ENCODE measurements at places on chromosomes 1 and 21. TPM values are rescaled to one million over a fixed set of nuclear protein-coding genes. Genes with fewer than 3 reads are reported as not detected.

- H3K27ac ChIP-seq = no peak overlapping the region
- H3K27me3 ChIP-seq = no peaks in the 10 kb centered on the region
- no peaks in the 10 kb centered on the region for H3K4me1 ChIP-seq
- H3K4me3 ChIP-seq = no peak overlapping the region
- no peaks in the 10 kb centered on the region for H3K36me3 ChIP-seq
Measured at GRCh38 chr1:175918364-175918801, 175.0 kb upstream of the TNR start.

GRCh38 chr1:195897076-195897475, 711.2 kb downstream of the KCNT2 start:
- no peak overlapping the region for H3K27ac ChIP-seq
- no peak overlapping the region for H3K4me3 ChIP-seq
- no peaks in the 10 kb centered on the region for H3K27me3 ChIP-seq
- no peak for DNase-seq
- H3K4me1 ChIP-seq = no peaks in the 10 kb centered on the region

GRCh38 chr1:151908228-151908691, 1.1 kb downstream of the THEM4 start:
- no peak overlapping the region for H3K27ac ChIP-seq
- DNase-seq = peak; percentile 38
- H3K27me3 ChIP-seq = no peaks in the 10 kb centered on the region
- H3K4me3 ChIP-seq = peak overlapping the region; percentile 95

DNA sequence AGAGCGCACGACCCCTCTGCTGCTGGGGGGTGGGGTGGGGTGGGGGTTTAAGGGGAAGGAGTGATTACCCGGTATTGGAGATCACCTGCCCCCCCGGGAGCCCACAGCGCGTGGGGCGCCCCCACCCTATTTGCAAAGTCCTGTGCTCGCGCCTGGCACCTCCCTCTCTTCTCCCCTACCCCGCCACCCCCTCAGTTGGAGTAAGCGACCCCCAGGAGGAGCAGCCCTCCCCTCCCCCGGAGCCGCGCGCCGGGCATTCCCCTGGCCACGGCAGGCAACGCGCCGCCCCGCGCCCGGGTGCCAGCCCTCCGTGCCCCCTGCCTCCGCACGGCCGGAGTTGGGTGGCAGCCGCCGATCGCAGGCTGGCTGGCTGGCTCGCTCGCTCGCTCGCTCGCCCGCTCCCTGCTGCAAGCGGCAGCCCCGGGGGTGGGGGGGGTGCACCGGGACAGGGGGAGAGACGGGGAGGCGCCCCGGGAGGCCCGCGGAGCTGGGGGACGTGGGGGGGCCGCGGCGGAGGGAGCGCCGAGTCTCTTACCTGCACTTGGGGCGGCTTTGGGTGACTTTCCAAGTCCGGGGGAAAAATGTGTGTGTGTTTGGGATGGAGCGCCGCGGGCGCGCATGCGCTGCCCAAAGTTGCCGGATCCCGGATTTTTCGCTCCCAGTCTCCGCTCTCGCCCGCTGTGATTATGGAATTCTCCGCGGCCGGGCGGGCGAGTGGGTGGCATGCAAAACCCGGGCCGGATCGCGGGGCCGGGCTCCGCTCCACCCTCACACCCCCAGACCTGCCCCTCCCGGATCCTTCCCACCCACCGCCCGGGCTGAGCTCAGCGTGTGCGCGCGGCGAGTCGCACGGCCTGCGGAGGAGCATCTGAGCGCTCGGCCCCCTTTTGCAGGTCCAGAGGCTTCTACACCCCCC, at the start of gene CASZ1:
Gene CASZ1, minus strand, starts transcription at position 618 of the 916 bp plus-strand sequence. CDS start 102,757 bp downstream, outside the sequence.
- H3K27me3 ChIP-seq = peaks cover 37% of the 10 kb centered on the region
- DNase-seq = peak; percentile 91
- H3K27ac ChIP-seq = no peak within 1 kb of the TSS

DNA sequence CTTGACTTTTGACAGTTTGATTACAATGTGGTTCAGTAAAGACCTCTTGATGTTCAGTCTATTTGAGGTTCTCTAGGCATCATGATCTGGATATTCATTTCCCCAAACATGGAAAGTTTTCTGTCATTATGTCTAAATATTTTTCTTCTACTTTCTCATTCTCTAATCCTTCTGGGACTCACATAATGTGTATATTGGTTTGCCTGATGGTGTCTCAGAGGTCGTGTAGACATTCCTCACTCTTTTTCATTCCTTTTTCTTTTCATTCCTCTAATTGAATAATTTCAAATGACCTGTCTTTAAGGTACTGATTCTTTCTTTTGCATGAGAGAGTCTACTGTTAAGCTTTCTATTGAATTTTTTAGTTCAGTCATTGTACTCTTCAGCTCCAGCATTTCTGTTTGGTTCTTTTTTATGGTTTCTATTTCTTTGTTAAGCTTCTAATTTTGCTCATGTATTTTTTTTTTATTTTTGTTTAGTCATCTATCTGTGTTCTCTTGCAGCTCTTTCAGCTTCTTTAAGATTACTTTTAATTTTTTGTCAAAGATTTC, 158.4 kb downstream of the GDAP2 start:
- H3K27me3 ChIP-seq = no peaks in the 10 kb centered on the region
- DNase-seq = no peak
- H3K4me1 ChIP-seq = no peaks in the 10 kb centered on the region

- DNase-seq = no peak
- no peak overlapping the region for H3K4me3 ChIP-seq
- no peak overlapping the region for H3K27ac ChIP-seq
- no peaks in the 10 kb centered on the region for H3K36me3 ChIP-seq
- H3K27me3 ChIP-seq = no peaks in the 10 kb centered on the region
Measured at GRCh38 chr1:29838738-29839320, 602.5 kb downstream of the PTPRU start.

DNA sequence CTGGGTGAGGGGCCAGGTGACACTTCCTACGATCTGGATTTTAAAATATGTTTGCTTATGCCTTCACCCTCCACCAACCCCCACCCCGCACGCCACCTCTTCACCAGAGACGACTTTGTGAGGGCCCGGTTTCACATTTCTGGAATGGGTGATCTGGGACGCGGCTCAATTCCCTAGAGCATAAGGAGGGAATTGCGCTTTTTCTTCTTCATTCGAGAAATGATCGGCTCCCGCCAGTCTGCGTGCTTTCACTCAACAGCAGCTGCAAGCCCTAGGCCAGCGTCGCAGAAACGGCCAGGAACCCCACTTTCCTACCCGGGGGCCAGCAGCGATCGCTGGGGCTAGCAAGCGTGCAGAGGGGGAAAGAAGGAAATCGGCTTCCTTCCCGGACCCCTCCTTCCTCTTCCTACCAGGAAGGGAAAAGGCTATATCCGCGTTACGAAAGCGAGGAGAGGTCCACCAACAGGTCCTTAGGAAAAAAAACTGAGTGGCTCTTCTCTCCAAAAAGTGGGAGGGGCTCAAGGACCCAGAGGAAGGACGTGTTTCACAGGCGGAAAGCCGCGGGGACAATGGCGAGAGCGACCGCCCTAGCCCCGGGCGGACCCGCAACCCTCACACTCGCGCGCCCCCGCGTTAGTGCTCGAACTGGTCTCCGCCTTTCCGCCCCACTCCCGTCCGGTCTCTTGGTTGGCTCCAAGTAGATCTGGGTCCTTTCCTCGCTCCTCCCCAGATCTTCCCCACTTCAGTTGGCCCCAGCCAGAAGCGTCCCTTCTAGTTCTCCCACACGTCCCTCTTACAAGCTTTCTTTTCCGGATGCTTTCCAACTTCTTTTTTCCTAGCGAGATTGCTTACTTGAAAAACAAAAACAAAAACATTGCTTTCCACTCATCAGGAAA, 1.1 kb upstream of the ADAMTS1 start:
- H3K27ac ChIP-seq = peak overlapping the region; percentile 96
- DNase-seq = peak; percentile 86
- H3K4me1 ChIP-seq = peaks cover 2% of the 10 kb centered on the region
- H3K4me3 ChIP-seq = peak overlapping the region; percentile 76
- peaks cover 7% of the 10 kb centered on the region for H3K36me3 ChIP-seq

DNA sequence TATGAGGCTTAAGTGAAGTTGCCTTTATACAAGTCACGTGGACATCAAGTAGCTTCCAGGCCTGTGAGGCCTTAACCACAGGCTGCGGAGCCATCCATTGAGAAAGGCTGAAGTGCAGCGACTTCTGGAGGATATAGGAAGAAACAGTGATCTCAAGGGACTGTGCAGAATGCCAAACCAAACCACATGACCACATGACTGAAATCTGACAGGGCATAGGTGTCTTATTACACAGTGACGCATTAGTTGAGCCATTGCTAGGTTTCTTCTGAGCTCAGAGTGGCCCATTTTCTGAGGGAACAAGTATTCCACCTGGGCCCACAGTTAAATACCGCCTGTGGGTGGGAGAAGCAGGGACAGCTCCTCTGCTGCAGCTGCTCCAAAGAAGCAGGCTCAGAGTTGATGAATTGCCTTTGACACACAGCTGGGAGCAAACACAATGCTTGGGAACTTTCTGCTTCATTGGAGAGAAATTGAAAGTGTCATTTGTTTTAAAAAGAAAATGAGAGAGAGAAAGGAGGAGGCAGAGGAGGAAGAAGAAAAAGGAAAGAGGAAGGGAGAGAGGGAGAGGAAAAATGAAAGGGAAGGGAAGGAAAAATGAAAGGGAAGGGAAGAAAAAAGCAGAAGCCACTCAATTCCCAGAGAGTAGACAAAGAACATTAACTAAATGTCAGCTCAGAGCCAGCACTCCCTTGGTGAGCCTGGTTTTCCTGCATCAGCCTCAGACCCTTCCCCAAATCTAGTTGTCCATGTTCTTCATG, 94.4 kb downstream of the COLGALT2 start:
- H3K4me3 ChIP-seq = no peak overlapping the region
- peaks cover 2% of the 10 kb centered on the region for H3K4me1 ChIP-seq
- no peak overlapping the region for H3K27ac ChIP-seq
- H3K27me3 ChIP-seq = no peaks in the 10 kb centered on the region
- no peaks in the 10 kb centered on the region for H3K36me3 ChIP-seq
- DNase-seq = peak; percentile 99

- H3K4me1 ChIP-seq = peaks cover 10% of the 10 kb centered on the region
- no peak overlapping the region for H3K4me3 ChIP-seq
- no peaks in the 10 kb centered on the region for H3K27me3 ChIP-seq
- peak; percentile 76 for DNase-seq
- no peak overlapping the region for H3K27ac ChIP-seq
Measured at GRCh38 chr1:109864930-109865612, 45.6 kb upstream of the CSF1 start.

- no peak overlapping the region for H3K4me3 ChIP-seq
- no peaks in the 10 kb centered on the region for H3K27me3 ChIP-seq
- no peak for DNase-seq
- H3K36me3 ChIP-seq = no peaks in the 10 kb centered on the region
- H3K4me1 ChIP-seq = peaks cover 5% of the 10 kb centered on the region
- no peak overlapping the region for H3K27ac ChIP-seq
Measured at GRCh38 chr1:84957966-84958365, 38.9 kb downstream of the MCOLN2 start.

DNA sequence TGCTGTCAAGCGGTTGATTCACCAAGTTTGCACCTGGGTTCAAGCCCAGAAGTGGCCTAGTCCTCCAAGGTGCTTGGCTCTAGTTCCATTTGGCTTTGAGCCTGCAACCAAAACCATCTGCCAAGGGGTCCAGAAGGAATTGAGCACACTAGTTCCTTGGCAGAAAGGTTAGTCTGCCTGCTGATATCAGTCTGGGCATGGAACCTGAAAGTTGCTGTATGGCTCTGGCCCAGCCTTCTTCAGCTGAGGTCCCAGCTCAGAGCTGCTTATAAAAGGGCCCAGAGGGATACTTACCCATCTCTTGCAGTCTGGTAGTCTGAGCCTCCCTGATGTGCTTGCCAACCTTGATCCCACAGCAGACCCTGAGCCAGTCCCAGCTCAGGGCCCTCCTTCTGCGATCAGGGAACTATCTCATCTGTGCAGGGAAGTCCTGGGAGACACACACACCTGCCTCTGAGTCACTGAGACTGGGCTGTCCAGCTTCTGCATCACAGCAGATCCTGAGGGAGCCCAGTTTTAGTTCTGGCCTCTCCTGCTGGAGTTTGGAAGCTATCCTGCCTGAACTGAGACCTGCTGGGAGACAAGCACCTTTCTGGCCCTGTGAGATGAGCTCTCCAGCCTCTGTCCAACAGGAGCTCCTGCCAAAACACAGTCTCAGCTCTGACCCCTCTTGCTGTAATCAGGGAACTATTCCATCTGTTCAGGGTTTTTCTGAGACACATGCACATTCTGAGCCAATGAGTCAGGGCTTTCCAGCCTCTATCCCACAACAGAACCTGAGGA, 75.8 kb downstream of the CTH start:
- H3K27me3 ChIP-seq = no peaks in the 10 kb centered on the region
- no peak overlapping the region for H3K4me3 ChIP-seq
- peaks cover 6% of the 10 kb centered on the region for H3K4me1 ChIP-seq
- H3K27ac ChIP-seq = no peak overlapping the region

DNA sequence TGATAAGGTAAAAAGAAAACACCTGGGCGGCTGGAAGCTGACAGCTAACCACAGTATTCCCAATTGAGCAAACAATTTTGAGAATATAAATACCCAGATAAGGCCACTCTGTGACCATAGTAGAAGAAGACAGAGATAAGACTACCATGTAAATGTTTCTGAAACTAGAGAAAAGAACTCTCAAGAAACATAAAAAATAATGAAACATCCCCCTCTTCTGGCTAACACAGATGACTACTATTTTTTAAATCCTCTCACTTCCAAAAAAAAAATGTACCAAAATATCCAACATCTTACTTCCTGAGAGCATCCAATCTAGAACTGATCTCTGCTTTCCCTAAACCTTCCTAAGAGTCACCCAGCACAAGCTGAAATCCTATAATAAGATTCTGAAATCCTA, 125.9 kb downstream of the HFM1 start:
- H3K27me3 ChIP-seq = no peaks in the 10 kb centered on the region
- no peak overlapping the region for H3K27ac ChIP-seq
- H3K36me3 ChIP-seq = no peaks in the 10 kb centered on the region
- no peaks in the 10 kb centered on the region for H3K4me1 ChIP-seq
- H3K4me3 ChIP-seq = no peak overlapping the region
- DNase-seq = peak; percentile 14

Gene SPRR1B
- total RNA-seq = not detected

Gene PLEKHM2
- 94.6 TPM for total RNA-seq

Gene UTS2
- total RNA-seq = not detected

Gene LMOD1
- 36.3 TPM for total RNA-seq

Gene IGFN1
- total RNA-seq = 0.17 TPM

Gene TCHHL1
- not detected for total RNA-seq
